ENCODE measurements at places on chromosomes 4 and X.

- DNase-seq, result no peak
Measured at GRCh38 chrX:139862208-139862607, 70.6 kb downstream of the ATP11C start.

- no peak for DNase-seq
Measured at GRCh38 chrX:129108936-129109335, 414.4 kb downstream of the SMARCA1 start.

- DNase-seq, result no peak
Measured at GRCh38 chr4:87270825-87271224, 50.4 kb upstream of the KLHL8 start.

DNA sequence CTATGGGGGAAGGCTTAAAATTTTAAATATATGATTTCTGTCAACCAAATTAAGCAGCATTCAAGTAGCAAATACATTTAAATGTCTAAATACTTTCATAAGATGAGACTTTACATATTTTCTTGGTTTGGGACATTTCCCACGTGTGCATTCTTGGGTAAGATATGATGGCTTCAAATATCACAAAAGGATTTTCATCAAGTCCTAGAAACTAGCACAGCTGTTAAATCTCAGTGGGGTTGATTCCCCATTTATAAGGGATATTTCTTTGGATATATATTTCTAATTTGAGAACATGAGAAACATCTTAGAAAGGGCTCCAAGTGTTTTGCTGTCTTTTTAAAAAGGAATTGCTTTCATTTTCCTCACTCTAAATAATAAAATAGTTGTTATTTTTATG, 90.2 kb downstream of the P2RY10 start:
- no peak for DNase-seq

DNA sequence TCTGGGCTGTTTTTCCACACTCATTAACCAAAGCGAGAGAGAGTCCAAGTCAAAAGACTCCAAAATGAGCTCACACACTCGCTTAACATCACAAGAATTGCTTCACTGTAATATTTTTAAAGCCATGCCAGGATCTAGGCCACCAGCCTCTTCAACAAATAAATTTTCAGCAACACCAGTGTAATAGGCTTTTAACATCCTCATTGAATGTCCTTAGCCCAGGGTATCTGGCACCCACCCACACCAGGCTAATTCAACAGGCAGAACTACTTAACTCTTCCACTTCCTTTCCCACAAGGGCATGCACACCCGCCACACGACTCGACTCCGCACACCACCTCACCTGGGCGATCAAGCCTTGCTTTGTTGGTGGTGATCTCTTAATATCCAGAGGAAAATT, 34.2 kb downstream of the FAT1 start:
- DNase-seq, result no peak

- no peak for DNase-seq
Measured at GRCh38 chr4:48103483-48104139, 30.4 kb downstream of the TXK start.

DNA sequence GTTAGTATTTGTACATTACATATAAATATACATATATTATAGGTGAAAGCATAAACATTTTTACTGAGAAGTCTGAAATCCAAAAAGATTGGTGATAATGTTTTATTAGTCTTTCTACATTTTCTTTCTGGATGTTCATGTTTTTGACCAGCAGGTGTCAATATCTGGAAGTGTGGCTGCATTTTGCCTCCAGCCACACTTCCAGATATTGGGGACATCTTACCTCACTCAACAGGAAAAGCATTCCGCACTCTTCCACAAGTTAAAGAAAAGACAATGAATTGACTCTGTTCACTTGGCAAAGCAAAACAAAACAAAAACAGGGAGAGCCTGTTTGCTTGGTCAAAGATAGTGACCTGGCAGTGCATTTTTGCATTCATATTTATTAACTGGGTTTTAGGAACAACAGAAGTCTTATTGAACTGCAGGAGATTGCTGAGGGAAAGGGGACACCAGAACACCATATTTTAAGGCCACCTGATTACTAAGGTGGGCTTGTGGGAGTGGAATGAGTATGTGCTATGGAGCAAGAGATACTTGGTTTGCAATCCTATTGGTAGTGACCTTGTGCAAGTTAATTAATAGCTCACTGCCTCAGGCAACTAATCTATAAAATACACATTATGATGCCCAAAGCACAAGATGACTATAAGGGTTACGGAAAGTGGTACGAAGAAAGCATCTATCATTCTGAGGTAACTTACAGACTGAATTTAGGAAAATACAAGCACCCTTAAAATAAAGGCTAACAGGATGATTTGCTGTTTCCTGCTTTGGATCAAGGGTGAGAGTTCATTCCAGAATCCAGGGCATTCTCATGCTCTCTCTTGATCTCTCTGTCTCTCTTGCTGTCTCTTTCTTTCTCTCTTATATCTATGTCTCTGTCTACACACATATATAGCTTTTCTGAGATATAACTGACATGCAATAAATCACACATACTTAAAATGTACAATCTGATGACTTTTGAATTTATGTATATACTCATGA, 389.9 kb upstream of the EMCN start:
- peak; percentile 3 for DNase-seq

GRCh38 chr4:182246401-182247205, 3.4 kb downstream of the TENM3 start:
- no peak for DNase-seq

DNA sequence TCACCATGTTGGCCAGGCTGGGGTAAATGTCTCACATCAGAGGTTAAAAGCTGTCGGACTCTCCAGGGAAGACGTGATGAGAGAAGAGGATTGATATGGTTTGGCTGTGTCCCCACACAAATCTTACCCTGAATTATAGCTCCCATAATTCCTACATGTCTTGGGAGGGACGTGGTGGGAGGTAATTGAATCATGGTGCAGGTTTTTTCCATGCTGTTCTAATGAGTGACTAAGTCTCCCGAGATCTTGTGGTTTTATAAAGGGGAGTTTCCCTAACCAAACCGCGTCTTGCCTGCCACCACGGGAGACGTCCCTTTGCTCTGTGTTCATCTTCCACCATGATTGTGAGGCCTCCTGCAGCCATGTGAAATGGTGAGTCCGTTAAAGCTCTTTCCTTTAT, 64.4 kb downstream of the ASMT start:
- DNase-seq, result no peak

DNA sequence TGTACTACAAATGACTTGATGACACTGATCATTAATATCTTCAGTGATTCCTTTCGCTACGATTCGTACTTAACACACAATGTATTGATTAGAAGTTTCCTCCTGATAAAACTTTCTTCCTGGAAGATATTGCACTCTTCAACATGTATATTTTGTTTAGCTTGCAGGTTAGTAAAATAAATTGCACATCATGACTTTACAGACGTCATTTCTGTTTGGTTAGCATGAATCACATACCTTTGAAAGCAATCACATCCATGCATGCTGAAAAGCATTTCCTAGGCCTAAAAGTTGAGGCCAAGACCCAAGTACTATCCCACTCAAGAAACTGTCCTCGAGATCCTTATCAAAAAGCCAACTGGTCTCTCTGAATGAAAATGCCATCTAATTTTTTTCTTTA, 1841.0 kb upstream of the PCDH7 start:
- no peak for DNase-seq

- DNase-seq, result no peak
Measured at GRCh38 chr4:158775091-158775651, 6.3 kb downstream of the FNIP2 start.

DNA sequence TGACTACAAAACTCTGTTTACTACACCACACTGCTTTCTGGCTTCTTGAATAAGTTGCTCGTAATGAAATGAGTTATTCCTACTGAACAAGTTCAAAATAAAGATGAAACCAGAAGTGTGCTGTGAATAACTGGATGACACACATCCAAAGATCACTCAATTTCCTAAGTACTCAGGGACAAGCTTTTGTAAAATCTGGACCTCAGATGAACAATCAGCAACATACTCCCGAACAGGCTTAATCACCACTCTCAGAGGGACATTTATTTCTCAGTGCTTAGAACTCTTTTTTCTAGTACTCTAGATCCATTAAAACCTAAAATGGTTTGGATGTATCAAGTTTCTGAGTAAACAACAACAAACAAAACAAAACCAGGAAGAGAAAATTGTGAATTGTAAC, 61.5 kb upstream of the EXOC1L start:
- DNase-seq, result no peak

DNA sequence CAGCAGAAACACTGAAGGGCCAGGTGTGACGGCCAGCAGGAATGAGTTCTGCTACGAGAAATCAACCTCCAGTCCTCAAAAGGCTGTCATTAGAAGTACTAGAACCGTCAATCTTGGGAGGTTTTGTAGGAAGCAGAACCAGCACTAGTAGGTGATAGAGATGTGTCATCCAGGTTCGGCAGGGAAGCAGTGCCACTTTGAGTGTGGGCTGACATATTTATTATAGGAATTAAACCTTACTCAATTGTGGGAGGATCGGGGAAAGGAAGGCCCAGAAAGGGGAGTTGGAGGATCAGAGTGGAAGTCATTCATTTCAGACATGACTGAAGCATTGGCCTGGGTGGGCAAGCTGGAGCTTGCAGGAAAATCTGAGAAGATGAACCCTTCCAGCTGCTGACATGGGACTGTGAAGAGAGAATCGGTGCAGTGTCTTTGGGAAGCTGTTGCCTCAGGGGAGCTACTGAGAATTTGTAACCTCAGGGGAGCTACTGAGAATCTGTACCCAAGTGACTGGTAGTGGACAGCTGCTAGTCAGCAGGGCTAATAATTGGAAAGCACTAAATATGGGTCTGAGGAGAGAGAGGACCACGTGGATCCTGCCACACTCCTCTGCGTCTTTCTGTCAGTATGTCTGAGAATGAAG, 177.4 kb downstream of the SPRY1 start:
- no peak for DNase-seq

GRCh38 chrX:82816562-82816961, 691.5 kb upstream of the POU3F4 start:
- no peak for DNase-seq

GRCh38 chr4:173560896-173561295, 30.9 kb upstream of the HAND2 start:
- no peak for DNase-seq

DNA sequence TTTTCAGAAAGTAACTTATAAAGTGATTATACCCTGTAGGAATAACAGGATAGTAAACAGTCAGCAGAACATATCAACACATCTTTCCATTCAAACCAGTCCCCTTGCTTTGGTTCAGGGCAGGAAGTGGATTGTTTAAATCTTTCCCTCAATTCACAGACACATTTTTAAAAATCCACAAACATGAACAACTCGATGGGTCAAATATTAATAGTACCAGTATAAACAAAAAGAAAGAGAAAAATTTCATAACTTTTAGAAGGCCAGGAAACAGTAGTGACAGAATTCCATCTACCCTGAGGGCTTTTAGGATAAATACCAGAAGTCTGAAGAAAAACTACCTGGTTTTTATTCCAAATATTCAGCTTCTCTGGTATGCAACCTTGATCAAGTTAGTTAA, 1072.8 kb upstream of the PABPC4L start:
- no peak for DNase-seq

DNA sequence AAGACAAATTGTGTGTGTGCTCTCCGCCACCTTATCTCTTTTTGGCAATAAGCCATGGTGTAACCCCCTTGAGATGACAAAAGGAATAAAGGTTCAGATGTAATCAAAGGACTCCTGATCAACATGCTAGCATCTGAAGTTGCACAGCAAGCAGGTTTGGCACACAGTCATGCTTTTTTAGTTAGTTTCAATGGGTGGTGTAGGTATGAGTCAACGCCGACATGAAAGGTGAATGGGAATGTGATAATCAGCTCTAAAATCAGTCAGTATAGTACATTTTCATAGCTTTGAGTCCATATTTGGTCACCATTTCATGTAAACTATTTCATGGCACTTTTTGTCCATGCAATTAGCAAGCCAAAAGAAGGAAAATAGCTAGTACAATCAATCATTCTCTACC, 50.4 kb upstream of the ETNPPL start:
- no peak for DNase-seq

GRCh38 chrX:118968031-118968430, 6.4 kb upstream of the LONRF3 start:
- DNase-seq, result no peak

- DNase-seq, result no peak
Measured at GRCh38 chrX:152641996-152642395, 4.3 kb downstream of the GABRQ start.

DNA sequence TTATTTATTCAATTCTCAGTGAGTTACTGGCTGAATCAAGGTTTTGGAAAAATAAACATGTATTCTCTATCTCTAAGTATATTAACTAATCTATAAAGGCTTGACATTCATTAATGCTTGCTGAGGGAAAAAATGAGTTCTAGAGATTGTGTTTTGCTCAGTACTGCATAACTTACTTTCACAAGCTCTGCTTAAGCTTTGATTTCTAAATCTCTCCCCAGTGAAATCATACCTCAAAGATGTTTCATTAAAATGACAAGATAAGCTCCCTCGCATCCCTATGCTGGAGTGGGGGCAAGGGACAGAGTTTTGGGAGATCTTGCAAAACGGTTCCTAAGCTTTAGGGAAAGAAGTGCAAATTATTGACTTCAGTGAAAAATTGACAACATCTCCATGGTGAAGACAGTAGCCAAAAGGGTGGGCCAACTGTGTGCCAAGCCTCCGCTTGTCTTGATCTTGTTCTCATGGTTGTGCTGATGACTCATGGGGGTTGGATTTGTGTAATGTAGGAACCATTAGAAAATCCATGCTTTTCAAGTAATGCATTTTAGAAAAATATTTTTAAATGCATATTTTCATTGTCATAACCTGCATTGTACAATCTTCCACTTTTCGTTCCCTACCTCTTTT, 521.4 kb downstream of the RPA4 start:
- DNase-seq, result no peak

DNA sequence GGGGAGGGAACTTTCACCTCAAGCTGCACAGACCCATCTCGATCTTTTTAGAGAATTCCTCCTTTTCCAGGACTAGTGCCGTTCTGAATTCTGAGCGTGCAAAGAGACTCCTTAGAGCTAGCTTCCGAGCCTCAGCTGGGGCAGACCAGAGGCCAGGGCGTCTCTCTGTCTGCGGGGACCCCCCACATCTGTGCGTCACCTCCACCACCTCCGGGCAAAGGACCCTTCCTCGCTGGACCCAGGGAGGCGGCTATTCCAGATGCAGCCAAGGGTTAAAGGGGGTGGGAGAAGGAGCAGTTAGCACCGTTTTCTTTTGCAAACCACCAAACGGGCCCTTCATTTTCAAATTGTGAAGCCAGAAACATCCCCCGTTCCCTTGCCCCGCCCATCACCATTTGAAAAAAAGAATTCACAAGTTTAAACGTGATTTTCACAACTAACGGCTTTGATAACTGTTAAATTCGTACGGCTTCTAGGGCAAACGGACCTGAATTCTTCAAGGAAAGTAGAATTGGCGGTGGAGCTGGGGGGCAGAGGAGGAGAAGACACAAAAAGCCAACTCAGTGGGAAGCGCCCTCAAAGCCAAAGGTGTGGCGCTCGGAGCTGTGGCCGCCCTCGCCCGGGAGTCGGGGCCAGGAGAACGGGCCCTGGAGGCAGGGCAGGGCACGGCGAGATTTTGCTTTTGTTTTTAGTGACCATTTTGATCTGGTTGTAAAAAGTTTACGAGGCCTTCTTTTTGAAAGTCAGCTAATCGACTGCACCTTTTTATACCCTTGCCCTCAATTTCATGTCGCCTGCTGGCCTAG, 3.3 kb upstream of the PDGFRA start:
- no peak for DNase-seq

GRCh38 chrX:88940904-88941303, 193.9 kb downstream of the CPXCR1 start:
- no peak for DNase-seq

Data from CD4-positive, alpha-beta T cell (primary cell).